Stimulated activated CD4-positive, alpha-beta T cell treated with anti-CD3 and anti-CD28 coated beads, Interleukin-2, amount 100 ng/mL, for 24 hours (primary cell): ENCODE measurements at places on chromosomes 1 and 21.

GRCh38 chr1:209737118-209737505 is 18.7 kb upstream of the TRAF3IP3 start:
- no peak for DNase-seq

GRCh38 chr1:202835548-202836072 is 24.9 kb downstream of the PCAT6 start:
- peak; percentile 4 for DNase-seq

DNA sequence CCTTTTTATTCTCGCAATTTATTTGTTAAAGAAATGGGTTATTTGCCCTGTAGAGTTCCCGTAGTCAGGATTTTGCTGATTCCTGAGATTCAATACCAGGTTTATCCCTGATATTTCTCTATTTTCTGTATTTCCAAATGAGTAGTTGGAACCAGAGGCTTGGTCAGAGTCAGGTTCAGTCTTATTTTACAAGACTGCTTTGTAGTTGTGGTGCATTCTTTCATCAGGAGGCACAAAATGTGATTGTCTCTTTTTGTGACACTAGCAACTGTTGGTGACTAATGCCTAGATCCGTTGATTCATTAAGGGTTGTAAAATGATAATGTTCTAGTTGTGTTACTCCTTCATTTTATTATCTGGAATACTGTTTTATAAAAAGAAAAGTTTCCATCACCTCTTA is 95.5 kb upstream of the TPTE start:
- DNase-seq = no peak

- no peak for DNase-seq
Measured at GRCh38 chr1:51265618-51266017, 29.5 kb downstream of the RNF11 start.

DNA sequence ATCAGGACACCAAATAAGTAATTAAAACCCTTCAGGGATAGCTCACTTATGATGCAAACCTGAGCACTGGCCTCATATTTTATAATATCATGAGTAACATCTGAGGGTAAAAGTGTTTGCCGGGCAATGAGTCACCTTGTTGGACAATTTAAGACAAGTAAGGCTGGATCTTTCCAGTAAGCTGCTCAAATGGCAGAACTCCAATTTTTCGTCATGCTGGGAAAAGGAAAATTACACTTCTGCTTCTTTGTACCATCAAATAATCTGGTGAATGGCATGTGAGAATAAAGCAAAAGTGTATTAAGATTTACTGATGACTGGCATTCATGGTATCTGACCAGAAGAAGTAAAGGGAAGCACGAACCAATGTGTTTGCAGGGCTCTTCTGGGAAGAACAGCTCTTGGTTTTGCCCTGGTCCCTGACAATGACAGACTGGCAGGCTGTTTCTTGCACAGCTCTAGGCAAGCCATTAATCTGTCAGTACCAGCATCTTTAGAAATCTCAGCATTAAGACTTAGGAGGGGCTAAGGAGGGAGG is 392.2 kb downstream of the VAV3 start:
- no peak for DNase-seq

GRCh38 chr1:48030696-48031365 is 33.6 kb upstream of the TRABD2B start:
- DNase-seq = no peak

GRCh38 chr1:205939690-205940330 is 3.4 kb downstream of the SLC26A9 start:
- peak; percentile 8 for DNase-seq

DNA sequence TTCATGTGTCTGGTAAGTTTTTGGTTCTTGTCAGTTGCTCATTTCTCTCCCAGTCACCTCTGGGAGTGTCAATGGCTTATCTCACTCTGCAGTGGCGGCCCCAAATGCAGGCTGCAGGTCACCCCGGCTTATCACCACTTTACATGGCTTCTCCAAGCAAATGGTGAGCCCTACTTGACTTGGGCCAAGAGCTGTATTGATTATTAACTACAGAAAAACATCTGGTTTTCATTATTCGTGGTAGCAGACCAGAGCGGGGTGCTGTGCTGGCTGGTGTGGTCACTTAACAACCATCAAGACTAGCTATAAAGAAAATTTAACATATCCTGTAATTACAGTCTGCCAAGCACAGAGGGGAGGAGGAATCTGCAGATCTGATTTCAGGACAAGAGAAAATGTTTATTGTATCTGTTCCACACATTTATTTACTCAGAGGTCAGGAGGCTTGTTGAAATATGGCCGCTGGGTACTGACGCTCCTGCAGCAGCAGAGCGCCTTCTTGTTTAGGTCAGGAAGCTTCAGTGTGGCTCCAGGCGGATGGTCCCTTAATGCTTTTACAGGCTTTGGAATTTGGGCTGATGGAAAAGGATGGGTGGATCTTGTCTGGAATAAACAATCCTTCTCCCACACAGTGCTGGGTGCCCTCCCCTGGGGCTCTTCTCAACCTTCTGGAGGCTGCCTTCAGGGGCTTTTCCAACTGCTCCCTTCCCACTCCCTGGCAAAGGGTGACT is 87.8 kb downstream of the HLX start:
- no peak for DNase-seq

- no peak for DNase-seq
Measured at GRCh38 chr1:2343023-2343935, 48.1 kb downstream of the MORN1 start.

GRCh38 chr1:198860371-198860770 is 221.5 kb downstream of the PTPRC start:
- DNase-seq = no peak

- DNase-seq = no peak
Measured at GRCh38 chr1:241253471-241253870, 103.5 kb downstream of the RGS7 start.

- no peak for DNase-seq
Measured at GRCh38 chr1:93353286-93353685, 7.6 kb downstream of the DR1 start.

DNA sequence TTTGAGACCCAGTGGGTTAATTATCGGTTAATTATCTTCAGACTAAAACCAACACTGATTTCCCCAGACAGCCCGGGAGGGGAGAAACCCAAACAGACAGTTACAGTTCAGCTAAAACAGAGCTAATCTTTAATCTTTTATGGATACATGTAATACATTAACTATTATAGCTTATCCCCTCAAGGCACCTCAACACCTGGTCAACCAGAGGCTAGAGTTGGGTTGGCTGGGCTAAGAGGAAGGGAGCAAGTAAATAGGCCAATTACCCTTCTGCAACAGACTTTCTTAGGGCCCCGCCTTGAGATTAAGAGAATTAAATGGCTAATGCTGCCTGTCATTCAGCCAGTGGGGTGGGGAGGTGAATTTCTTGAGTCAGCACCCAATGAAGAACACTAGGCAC is 6.6 kb upstream of the MED18 start:
- no peak for DNase-seq

- no peak for DNase-seq
Measured at GRCh38 chr21:28200726-28201125, 792.0 kb downstream of the LTN1 start.

DNA sequence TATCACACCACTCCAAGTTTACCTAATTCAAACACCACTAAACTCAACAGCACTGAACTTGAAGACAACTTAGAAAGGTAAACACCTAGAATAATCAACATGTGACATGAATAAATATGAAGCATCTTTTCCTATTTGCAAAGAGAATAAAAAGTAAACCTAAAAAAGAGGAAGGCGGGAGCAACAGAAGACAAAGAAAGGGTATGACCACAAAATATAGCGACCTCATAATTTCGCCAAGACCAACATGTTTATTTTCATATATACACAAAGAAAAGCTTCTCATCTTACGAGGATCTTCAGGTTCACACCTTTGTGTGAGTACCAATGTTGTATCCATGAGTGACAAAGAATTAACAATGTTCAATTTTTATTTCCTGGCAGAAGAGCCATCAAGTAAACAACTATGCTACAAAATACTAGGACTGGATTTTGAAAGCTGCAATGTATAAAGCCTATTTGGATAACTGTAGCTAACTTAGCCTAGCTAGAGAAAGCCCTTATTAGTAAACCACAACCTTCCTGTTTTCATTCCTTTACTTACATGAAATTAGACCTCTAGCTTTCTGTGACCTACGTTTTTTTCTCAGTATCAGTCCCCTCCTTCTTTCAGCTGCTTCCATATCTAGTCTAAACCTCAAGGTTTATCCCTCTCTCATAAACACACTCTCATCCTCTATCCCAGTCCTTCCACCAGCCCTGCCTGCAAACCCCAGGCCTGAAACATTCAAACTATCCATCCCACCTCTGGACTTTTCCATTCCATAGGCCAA is 21.3 kb upstream of the PHTF1 start:
- DNase-seq = no peak

GRCh38 chr21:44752671-44753235 is 41.4 kb upstream of the TSPEAR start:
- no peak for DNase-seq

- DNase-seq = no peak
Measured at GRCh38 chr21:36428761-36429432, 43.7 kb downstream of the CHAF1B start.

GRCh38 chr21:33655588-33656221 is 13.4 kb downstream of the ITSN1 start:
- no peak for DNase-seq

- DNase-seq = no peak
Measured at GRCh38 chr1:3707939-3708328, 44.3 kb upstream of the CCDC27 start.

DNA sequence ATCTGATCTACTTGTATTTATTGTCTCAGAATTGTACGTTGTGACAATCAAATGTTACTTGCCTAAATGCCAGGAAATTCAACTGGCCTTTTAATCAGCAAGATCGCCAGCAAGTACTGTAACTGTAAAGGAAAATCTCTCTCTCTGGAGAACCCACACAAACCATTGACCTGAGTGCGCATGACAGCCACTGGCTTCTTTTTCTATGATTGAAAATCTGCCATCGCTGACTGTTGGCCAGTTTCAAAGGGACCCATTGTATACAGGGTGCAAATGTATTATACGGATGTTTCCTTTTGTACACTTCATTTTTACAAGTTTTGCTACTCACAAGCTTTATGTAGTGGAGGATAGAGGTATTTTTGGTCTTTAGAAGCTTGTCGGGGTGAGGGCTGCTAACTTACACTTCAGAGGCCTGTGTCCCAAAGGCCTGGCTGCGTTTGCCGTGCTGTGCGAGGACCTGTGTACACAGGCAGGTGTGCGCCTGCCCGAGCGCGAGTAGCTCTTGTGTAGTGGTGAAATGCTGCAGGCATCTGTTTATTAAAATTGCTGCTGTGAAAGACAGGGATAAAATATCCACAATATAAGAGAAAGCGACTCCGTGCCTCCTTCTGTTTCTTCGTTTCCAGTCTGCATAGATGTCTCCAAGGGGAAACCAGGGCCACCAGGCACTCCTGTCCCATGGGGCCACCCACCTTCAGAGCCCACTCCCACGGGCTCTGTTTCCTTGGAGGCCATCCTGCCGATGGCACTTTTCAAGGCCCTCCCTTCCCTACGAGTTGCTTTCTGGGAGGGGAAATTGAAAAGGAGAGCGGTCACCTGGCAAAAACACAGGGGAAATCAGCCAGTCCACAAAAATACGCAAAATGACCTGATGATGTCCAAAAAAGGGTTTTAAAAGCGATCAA is 25.3 kb upstream of the TRAPPC10 start:
- DNase-seq = no peak

DNA sequence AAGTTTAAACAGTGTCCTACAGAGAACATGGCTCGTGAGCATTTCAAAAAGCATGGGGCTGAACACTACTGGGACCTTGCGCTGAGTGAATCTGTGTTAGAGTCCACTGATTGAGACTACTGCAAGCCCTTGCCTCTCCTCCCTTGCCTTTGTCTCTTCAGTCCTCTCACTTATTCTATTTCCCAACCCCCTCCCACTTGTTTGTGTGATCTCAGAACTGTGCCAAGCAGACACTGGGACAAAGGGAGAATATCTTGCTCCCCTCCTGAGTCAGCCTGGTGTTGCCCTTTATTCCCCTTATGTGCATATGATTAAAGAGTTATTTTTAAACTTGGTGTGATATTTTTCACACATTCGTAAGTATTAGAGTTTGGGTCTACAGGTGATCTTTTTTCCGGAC is 11.1 kb upstream of the RPRD2 start:
- DNase-seq = no peak

GRCh38 chr1:10628685-10629084 is 153.9 kb downstream of the PEX14 start:
- DNase-seq = no peak

DNA sequence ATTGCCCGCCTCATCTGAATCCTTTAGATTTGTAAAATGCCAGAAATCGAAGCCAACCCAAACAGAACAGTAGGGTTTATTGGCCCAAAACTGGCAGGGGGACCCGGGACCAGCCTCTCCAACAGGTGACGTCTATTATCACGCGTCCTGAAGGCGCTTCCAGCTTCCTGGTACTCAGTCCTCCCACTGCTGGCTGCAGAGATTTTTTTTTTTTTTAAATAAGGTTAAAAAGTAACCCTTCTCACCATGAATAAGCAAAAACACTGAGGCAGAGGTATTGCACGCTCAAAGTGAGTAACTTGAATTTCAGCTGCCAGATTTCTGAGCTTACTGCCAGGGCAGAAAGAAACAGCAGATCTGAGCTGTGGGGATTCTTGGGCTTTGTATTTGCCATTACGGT is 54.4 kb upstream of the GCLM start:
- no peak for DNase-seq

DNA sequence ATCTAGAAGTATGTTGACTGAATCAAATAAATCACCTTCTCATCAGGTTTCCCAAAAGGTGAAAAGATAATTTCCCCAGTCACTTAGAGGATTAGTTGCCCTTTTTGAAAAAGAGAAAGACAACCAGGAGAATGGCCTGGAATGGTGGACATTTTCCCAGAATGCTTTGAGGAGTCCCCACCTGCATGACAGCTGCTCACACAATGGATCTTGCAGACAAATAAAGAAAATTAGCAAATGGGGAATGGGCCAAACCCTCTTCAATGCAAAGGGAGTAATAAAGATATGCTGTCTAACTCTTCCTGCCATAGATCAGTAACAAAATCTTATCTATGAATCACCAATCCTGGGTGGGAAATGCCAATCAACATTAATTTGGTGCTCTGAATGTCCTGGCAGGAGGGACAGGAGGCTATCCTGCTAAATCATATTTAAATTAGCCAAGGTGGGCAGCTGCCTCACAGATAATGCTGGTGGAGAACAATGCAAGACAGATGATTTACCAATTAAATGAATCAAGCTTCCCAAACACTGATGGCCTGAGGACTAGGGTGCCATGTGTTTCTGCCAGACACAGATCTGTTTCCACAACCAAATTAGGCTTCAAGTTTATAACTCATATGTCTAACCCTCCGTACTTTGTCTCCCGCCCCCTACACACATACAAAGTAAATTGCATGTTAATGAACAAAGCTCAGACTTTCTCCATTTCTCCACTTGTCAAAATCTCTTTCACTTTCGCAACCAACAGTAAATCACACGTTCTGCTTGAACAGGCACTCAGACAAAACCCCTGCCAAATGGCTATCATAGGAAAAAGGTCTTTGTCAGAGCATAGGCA is 488.0 kb upstream of the PLXNA2 start:
- DNase-seq = no peak

- no peak for DNase-seq
Measured at GRCh38 chr1:72530646-72531045, 248.3 kb upstream of the NEGR1 start.

GRCh38 chr1:30172299-30172694 is 551.1 kb downstream of the MATN1 start:
- DNase-seq = no peak

GRCh38 chr1:227745568-227746265 is 10.5 kb downstream of the SNAP47 start:
- DNase-seq = no peak

GRCh38 chr1:18836654-18837053 is 22.8 kb downstream of the TAS1R2 start:
- DNase-seq = no peak

GRCh38 chr1:9594471-9595155 is 5.9 kb downstream of the TMEM201 start:
- no peak for DNase-seq
